DMS 273 treated with DMSO at 0.1 percent for 48 hours (cell line): ENCODE measurements at places on chromosomes 12 and 14.

DNA sequence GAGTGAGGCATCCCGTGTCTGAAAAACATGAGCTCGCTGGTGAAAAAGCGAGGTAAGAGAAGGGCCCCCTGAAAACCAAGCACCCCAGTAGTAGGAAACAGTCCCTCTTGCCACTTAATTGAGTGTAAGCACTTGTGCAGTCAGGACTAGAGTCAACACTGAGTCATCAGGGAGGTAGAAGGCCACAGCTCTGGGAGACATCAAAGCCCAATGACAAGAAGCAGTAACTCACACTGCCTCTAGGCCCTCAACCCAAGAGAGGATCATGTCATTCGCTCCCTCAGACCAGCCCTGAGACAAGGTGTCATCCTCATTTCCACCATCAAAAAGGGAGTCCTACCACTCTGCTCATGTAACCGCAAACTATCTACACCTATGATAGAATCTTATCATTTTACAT, 17.8 kb downstream of the POMT2 start:
- no peak for DNase-seq

DNA sequence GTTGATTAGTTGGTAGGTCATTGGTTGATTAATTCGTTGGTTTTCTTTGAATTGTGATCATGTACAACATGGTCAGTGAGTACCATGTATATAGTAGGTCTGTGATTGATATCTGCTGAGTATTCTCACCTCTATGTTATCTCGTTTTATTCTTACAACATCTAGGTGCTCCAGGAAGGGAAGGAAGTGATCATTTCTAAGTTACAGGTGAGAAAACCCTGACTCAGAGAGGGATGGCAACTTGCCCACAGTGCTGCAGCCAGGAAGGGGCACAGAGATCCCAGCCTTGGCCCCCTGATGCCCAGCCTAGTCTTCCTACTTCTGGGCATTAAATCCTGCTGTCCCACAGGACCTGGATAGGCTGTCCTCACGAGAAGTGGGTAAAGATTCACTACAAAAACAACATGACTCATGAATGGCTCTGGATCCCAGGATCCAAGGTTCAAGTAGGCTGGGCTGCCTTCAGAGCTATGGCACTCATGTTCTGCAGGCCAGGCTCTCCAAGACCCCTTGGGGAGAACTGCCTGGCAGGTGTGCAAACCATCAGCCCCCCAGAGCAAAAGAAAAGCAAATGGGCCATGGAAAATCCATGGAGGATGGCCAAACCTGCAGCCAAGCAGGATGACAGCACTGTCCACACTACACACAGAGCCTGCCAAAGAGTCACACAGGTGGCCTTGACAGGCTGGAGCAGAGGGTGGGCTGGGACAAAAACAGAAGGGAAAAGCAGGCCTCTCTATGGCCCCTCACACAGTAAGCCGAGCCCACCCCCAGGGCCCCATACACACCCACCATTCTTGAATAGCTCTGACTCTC, 146.2 kb downstream of the BCL11B start:
- no peak for DNase-seq

DNA sequence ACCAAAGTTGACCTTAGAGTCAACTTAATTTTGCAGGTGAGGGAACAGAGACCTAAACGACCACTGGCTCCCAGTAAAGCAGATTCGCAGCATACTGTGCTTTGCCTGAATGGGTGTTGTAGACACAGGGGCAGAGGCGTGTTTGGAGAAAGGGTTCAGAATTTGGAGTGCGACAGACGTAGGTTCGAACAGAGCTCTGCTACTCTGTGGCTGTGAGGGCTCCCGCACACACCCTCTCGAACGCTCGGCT, 243 bp upstream of the TOMM20L start:
- no peak for DNase-seq

DNA sequence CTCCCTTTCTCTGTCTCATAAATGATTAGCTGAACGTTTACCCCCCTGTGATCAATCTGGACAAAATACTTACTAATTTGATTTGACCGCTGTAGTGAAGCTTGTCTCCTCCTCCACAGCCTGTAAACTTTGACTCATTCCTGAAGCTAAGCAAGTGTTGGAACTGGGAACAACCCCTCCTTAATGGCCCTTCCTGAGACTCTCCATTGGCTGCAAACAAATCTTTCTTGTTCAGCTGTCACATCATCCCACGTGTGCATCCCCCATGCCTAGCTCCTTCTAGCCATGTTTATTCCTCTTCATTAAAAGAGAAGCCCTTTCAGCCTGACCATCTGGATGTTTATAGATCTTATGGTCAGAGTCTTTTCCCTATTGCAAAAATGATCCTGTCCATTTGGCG, 281.2 kb downstream of the RGS6 start:
- DNase-seq = no peak

DNA sequence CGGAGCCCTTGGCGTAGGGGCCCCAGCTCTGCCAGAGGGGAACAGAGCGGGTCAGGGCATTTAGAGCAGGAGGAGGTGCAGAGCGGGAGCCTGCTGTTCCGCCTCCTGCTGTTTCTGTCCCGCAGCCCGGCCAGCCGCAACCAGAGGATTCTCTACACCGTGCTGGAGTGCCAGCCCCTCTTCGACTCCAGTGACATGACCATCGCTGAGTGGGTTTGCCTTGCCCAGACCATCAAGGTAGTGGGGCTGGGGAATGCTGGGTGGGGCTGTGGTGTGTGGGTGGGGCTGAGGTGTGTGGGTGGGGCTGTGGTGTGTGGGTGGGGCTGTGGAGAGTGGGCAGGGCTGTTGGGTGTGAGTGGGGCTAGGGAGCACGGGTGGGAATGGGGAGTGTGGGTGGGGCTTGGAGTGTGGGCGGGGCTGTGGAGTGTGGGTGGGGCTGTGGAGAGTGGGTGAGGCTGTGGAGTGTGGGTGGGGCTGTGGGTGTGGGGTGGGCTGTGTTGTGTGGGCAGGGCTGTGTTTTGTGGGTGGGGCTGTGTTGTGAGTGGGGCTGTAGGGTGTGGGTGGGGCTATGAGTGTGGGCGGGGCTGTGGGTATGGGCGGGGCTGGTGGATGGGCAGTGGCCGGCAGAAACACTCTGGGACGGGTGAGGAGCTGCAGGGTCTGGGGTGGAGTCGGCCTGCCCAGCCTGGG, 8.0 kb downstream of the ASPG start:
- DNase-seq = no peak

- DNase-seq = no peak
Observed at GRCh38 chr14:52852810-52853521, 61.6 kb upstream of the GNPNAT1 start.

- DNase-seq = no peak
Observed at GRCh38 chr14:25389948-25390347, 340.0 kb upstream of the STXBP6 start.

DNA sequence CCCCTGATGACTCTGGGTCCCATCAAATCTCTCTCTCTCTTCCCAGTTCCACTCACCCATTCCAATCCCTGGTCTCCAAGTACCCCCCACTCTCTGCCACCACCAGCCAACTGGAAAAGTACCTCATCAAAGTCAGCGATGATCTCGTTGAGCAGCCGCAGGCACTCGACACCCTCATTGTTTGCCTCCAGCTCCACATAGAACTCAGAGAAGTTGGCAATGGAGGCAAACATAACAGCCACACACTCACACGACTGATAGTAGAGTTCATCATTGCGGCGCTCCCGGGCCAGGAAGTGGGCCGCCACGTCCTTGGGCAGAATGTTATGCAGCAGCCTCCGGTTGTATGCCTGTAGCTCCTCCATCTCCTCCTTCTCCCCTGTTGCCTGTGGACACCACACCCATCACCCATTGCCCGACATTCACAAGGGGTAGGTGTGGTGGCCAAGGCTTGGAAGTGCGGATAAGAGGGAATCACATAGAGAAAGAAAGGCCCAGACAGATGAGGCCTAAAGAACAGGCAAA, 17.2 kb downstream of the ADCY6 start:
- no peak for DNase-seq

DNA sequence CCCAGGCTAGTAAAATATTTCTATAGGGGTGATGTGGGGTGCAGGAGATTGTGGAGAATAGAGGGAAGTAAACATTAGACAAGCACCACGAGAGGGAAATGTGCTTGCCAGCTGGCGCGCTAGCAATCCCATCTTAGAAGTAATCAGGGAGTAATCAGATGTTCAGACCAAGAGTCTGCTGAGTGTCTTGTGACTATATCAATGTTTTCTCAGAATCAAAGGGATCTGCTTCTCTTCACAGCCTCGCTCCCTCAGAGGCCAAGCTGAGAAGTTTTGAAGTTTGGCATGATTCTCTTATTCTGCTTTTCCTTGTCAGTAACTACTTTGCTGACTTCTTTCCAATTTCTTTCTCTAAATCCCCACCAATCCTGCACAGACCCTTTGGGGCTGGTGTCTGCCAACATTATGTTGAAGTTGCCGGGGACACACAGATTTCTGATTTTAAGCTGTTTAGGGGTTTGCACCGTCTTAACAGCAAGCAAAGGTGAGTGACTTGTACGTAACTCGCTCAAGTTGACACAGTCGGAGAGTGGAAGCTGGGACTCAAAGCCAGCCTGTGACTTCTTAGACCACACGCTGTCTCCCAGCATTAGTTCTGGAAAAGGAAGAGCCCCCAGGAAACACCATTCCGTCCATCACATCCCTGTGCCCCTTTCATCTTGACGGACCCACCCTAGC, 22.0 kb upstream of the TSPAN9 start:
- DNase-seq = no peak

GRCh38 chr14:35932659-35933159, 106.6 kb downstream of the BRMS1L start:
- no peak for DNase-seq

- DNase-seq = no peak
Observed at GRCh38 chr12:62263966-62264365, 3.8 kb downstream of the USP15 start.

- DNase-seq = no peak
Observed at GRCh38 chr12:124191966-124192365, 102.9 kb upstream of the RFLNA start.

DNA sequence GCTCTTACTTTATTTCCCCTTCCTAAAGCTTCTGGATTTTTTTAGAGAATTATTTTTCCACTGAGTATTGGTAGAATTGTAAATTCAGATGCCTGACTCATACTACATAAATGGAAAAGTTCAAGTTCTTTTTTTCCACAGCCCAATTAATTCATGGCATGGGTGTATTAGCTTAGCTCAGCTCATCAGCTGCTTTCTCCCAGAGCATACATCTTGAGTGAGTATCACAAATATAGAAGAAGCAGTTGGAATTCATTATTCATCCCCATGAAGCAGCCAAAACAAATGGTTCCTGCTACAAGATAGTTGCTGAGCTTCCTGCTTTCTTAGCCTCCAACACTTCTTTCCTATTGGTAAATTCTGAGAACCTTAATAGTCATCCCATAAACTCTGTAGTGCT, 105.1 kb downstream of the C12orf50 start:
- no peak for DNase-seq

- no peak for DNase-seq
Observed at GRCh38 chr14:60343571-60344071, 94.6 kb downstream of the PPM1A start.

DNA sequence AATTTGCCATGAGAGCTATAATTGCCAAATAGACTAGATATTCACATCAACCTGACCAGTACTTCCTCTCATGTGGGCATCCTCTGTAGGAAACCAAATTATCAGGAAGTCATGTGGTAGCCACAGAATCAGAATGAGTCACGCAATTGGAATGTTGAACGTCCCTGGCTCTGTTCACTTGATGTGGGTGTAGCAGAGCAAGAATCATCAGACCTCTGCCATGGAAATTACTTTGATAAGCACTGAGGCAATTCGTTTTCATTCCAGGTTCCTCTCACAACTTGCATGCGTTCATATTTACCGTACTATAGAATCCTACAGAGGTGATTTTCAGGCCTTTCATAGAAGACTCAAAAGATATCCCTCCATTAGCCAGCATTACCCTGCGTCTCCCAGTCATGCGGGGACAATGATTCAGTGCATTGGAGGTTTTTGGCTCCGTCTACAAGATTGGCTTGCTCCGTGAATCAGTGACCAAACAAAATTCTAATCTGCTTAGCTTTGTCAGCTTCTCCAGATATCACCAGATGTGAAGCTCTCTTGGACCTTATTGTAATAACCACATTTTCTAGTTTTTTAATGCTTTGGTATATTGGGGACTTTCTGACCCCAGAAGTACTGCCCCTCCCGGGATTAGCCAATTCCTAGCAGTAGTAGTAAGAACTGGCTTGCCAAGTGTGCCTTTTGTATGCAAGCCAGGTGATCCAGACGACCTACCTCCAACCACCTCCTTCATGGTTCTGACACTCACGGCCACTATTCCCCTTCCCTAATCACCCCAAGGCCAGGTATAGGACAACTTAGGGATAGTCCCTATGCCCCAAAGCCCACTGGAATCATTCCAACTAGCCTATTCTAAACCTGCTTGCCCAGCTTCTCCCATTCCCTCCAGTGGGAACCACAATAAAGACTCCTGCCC, 133.4 kb downstream of the KICS2 start:
- DNase-seq = no peak

GRCh38 chr14:49545071-49545470, 41.1 kb downstream of the RPS29 start:
- no peak for DNase-seq

GRCh38 chr14:69317102-69317755, 57.3 kb downstream of the GALNT16 start:
- no peak for DNase-seq

GRCh38 chr14:29836395-29836794, 91.3 kb downstream of the PRKD1 start:
- no peak for DNase-seq

DNA sequence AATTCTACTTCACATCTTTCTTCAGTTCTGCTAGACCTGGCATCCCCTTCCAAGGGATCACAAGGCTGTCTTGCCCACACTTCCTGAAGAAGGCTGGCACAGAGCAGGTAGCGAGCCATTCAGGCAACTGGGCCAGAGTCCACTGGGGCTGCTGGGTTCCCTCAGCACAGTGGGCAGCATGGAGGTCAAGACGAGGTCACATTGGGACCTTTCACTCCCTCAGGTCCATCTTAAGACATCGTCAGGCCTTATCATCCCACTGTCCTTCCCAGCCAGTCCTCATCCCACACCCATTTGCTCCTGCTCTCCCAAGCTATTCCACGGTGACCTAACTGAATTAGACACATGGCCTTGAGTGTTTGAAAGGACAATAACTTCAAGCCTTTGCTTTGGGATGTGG, 143.1 kb upstream of the HIF1A start:
- no peak for DNase-seq

- no peak for DNase-seq
Observed at GRCh38 chr14:102255401-102256190, 49.4 kb downstream of the MOK start.

GRCh38 chr14:101124815-101125214, 221.3 kb upstream of the RTL1 start:
- no peak for DNase-seq

- no peak for DNase-seq
Observed at GRCh38 chr12:95641299-95641952, 90.2 kb upstream of the USP44 start.

- DNase-seq = no peak
Observed at GRCh38 chr12:72359416-72359815, 87.2 kb downstream of the TRHDE start.
